Stimulated activated naive CD8-positive, alpha-beta T cell treated with anti-CD3 and anti-CD28 coated beads, Interleukin-15, Interleukin-2, amounts not matched to agents 100 U/mL and 50 U/mL, for 24 hours (primary cell): ENCODE measurements at places on chromosomes 16 and 17.

DNA sequence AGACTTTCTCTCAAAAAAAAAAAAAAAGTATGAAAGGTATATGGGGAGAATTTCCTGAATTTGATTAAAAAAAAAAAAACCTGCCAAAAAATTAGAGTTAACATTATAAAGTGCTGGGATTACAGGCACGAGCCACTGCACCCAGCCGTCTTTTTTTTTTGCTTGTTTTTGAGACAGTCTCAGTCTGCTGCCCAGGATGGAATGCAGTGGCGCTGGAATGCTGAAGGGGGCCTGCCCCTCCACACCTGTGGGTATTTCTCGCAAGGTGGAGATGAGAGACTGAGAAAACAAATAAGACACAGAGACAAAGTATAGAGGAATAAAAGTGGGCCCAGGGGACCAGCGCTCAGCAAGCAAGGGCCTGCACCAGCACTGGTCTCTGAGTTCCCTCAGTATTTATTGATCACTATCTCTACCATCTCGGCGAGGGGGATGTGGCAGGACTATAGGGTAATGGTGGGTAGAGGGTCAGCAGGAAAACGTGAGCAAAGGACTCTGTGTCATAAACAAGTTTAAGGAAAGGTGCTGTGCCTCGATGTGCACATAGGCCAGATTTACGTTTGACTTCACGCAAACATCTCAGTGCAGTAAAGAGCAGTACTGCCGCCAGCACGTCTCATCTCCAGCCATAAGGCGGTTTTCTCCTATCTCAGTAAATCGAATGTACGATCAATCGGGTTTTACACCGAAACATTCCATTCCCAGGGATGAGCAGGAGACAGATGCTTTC lies 117.2 kb downstream of the GOSR1 start:
- no peak for DNase-seq

DNA sequence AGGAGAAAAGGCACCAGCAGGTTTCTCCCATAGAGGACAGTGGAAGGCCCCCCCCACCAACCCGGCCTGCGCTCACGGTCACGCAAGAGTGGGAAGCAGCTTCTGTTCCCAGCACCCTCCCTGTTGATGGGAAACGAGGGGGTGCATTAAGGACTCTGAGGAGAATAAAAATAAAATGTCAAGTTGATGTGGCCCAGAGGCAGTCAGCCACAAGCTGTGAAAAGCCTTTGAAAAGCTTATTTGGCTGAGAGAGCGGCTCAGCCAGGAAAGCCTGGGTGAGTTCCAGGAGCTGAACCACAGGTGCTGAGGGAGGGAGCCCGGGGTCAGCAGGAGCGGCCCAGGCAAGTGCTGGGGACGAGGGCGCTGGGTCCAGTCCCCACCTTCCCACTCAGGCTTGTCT lies 26.9 kb upstream of the SPATA32 start:
- no peak for DNase-seq

DNA sequence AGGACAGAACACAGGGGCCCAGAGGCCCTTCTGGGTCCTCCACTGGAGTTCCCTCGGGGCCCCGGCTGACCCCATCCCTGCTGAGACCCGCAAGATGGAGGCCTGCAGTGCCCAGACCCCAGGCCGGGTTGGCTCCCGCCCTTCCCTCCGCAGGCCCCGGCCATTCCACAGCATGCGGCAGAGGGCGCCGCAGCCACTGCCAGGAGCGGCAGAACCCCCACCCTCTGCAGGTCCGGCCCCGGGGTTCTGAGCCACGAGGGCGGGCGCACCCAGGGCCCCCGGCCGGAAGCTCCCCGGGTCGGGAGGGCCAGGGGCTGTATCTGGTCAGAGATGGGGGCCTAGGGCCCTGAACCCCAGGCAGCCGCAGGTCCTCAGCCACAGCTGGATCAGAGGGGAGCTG lies 2.4 kb upstream of the PERCC1 start:
- peak; percentile 75 for DNase-seq

DNA sequence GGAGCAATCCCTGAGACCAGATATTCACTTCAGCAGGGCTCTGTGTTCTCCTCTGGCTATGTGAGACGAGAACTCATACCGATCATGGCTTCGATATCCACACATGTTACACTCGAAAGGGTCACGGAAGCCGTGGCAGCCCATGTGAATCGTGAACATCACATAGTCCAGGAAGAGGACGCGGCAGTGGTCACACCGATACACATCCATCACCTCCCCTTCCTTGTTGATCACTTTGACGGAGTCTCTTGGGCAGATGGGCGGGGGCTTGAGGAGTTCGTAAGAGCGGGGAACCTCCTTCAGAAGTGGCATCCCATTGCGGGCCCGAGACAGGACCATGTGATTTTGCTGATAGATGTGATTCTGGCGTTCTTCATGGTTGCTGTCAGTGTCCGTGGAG lies 28.0 kb downstream of the GRB7 start:
- no peak for DNase-seq

DNA sequence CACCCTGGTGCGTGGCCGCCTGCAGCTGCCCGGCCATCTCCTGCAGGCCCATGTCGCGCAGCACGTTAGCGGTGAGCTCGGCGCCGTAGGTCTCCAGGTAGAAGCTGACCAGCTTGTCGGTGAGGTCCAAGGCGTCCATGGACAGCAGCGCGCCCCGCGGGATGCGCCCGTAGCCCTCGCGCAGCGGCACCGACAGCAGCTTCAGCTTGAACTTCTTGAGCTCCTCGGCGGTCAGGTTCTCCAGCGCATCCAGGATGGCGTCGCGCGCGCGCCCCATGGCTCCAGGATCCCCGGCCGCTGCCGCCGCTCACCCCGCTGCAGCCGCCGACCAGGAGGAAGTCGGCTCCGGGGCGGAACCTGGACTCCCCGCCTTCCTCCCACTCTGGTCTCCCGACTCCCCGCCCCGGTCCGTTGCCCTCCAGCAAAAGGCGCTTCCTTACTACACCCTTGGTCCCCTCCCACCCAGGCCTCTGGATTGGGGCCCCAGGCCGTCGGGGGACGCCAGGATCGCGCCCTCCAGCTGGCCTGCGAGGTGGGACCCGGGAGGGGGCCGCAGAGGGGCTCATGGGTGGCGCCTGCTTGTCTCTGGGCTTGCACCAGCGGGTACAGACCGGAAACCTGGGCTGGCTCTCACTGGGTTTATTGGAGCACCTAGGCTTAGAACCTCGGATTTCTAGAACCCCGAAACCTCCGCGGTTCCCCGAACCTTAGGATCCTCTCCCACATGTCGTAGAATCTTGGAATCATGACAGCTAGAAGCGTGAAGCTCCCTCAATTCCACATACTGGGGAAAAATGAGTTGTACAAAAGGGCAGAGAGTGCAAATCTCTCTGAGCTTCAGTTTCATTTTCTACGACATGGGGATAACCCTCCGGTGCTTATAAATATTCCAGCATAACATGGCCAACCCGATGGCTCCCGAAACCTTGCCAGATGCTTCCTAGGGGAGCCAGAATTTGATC lies at the start of gene PYCARD:
Gene PYCARD, minus strand, starts transcription at position 347 of the 962 bp plus-strand sequence. Its CDS starts 70 bp downstream, at position 277.
- DNase-seq = peak; percentile 47

DNA sequence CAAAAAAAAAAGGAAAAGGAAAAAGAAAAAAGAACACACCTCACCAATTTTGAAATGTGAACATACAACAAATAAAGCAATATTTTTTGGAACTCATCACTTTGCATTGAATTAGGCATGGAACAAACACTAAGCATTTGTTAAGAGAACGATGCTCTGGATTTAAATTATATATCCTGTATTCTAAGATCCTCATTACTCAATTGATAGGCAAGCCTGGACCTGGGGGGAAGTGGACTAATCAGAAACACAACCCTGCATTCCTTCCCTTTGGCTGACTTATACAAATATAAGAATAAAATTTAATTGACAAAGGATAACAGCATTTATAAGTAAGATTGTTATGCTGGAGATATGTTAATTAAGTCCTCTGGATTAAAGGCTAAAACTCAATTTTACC lies 2.2 kb downstream of the GJC1 start:
- no peak for DNase-seq

DNA sequence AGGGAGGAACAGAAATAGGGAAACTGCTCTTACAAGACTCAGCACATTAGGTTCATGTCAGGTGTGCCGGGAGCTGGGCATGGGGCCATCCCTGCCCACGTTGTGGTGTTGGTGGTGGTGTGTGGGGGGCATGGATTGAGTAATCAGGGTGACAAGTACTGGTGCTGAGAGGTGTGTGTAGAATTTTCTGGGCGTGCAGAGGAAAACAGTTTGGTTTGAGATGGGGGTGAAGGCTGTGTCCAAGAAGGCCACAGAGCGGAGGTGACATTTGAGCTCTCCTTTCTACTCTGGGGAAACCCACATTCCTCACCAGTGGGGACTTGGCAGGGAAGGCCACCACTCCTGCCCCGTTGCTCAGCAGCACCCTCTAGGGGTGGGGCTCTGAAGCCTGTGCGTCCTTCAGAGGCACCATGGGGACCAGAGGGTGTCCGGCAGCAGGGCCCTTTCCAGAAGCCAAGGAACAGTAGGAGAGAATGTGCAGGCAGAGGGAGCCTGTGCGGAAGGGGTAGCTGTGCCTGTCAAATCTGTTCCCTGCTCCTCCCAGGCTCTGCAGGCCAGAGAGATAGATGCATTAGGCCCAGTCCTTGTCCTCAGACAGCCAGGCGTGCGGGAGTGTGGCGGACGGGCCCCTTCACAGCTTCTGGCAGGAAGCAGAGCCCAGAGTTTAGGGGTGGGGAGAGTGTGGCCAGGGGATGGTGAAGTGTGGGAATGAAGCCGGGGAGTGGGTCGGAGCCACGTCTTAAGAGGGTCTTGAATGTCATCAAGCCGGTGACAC lies 48.7 kb upstream of the GSE1 start:
- peak; percentile 76 for DNase-seq

- no peak for DNase-seq
Observed at GRCh38 chr16:58280146-58280845, 14.5 kb downstream of the PRSS54 start.
